Dermis lymphatic vessel endothelial cell (primary cell): ENCODE measurements at places on chromosomes 6 and 20. TPM values are rescaled to one million over a fixed set of nuclear protein-coding genes. Genes with fewer than 3 reads are reported as not detected.

Gene SAMD3
- not detected in 2 replicates for total RNA-seq

Gene SLC24A3
- 0.34 and 1.8 TPM in 2 replicates for total RNA-seq

Gene LY6G6C
- not detected in 2 replicates for total RNA-seq

Gene GMPR
- 9.5 and 15.4 TPM in 2 replicates for total RNA-seq

Gene HEY2
- under 0.01 and 0.09 TPM in 2 replicates for total RNA-seq

Gene HLA-DMB
- total RNA-seq: 0.22 and 0.34 TPM in 2 replicates

Gene SNX21
- 11.7 and 14.3 TPM in 2 replicates for total RNA-seq

Gene KIF6
- 0.22 and 0.43 TPM in 2 replicates for total RNA-seq

Gene LSM2
- 22.2 and 26.3 TPM in 2 replicates for total RNA-seq

Gene OPN5
- not detected in 2 replicates for total RNA-seq

Gene GNAS-AS1
- 0.11 TPM in 1 of 2 replicates, not detected in the other for total RNA-seq

Gene DIDO1
- total RNA-seq: 28.1 and 31.2 TPM in 2 replicates

Gene POM121L2
- total RNA-seq: not detected in 2 replicates

Gene TPX2
- total RNA-seq: 6.3 and 7.7 TPM in 2 replicates

Gene BMP5
- total RNA-seq: not detected in 2 replicates

Gene FLRT3
- total RNA-seq: 0.33 and 1.2 TPM in 2 replicates

Gene BPIFB1
- not detected in 2 replicates for total RNA-seq

Gene CST5
- total RNA-seq: not detected in 2 replicates

Gene RPP40
- 21.7 and 23.6 TPM in 2 replicates for total RNA-seq

Gene TBX18
- total RNA-seq: 1.5 and 2.9 TPM in 2 replicates

Gene SAMD5
- 0.43 and 2.4 TPM in 2 replicates for total RNA-seq

Gene TRIM15
- total RNA-seq: not detected in 2 replicates

Gene PROKR2
- not detected in 2 replicates for total RNA-seq

Gene GLP1R
- total RNA-seq: not detected in 2 replicates

Gene LGSN
- total RNA-seq: not detected in 2 replicates

Gene GPSM3
- total RNA-seq: 5.9 and 7.5 TPM in 2 replicates

Gene AVP
- total RNA-seq: not detected in 2 replicates
